Natural killer cell treated with Interleukin-12 subunit alpha and Interleukin-12 subunit beta and Interleukin-15 and Interleukin-18, amount 100 ng/mL, for 72 hours (primary cell): ENCODE measurements at places on chromosomes 7 and 10. TPM values are rescaled to one million over a fixed set of nuclear protein-coding genes. Genes with fewer than 3 reads are reported as not detected.

AKR1C4 gene
- total RNA-seq: not detected

GTF2I gene
- total RNA-seq: 103 TPM

MMRN2 gene
- not detected for total RNA-seq

MRC1 gene
- not detected for total RNA-seq

- DNase-seq: no peak
These were observed 1.6 kb upstream of the ANKRD2 start for GRCh38 chr10:97570789-97571471.

- DNase-seq: no peak
These were observed 8.1 kb upstream of the POLD2 start for GRCh38 chr7:44131173-44132029.

DNA sequence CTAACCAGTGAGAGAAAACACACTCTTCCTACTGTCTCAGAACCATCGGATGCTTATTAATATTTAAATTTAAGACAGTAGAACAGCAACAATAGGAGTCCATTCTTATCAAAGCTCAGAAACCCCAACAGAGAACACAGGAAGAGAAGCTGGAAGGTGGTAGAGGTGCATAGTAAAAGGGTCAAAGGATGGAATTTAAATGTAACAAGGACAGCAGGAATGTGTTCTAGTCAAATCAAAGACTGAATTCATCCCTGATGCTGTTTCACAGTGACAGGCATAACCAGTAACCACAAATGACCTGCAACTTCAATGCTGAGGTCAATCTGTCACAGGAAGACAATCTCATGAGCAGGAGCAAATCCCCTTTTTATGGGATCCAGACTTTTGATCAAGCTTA, 1259.7 kb downstream of the XPNPEP1 start:
- DNase-seq: no peak

GRCh38 chr7:39313974-39314373, 252.2 kb upstream of the YAE1 start:
- DNase-seq: no peak

DNA sequence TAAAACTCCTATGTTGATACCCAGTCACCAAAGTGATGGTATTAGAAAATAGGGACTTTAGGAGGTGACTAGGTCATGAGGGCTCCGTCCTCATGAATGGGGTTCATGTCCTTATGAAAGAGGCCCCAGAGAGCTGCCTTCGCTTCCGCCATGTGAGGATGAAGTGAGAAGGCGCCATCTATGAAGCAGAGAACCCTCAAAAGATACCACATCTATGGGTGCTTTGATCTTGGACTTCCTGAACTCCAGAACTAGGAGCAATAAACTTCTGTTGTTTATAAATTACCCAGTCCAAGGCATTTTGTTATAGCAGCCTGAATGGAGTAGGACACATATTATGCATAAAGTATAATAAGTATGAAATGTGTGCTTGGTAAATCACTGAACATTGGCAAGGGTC, 8.1 kb upstream of the PDSS1 start:
- DNase-seq: no peak

GRCh38 chr10:31118556-31118955, 86.9 kb upstream of the ZNF438 start:
- DNase-seq: no peak

DNA sequence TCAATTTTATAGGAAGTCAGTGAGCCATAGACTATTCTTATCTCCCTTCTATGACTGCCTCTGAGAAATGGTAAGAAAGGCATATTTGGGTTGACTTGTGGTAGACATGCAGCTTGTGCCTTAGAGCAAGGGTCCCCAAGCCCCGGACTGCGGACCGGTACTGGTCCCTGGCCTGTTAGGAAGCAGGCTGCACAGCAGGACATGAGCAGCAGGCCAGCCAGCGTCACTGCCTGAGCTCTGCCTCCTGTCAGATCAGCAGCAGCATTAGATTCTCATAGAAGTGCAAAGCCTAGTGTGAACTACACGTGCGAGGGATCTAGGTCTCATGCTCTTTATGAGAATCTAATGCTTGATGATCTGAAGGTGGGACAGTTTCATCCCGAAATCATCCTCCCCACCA, 180.6 kb downstream of the SND1 start:
- DNase-seq: no peak

GRCh38 chr10:77835669-77836086, 90.9 kb downstream of the DLG5 start:
- DNase-seq: no peak

DNA sequence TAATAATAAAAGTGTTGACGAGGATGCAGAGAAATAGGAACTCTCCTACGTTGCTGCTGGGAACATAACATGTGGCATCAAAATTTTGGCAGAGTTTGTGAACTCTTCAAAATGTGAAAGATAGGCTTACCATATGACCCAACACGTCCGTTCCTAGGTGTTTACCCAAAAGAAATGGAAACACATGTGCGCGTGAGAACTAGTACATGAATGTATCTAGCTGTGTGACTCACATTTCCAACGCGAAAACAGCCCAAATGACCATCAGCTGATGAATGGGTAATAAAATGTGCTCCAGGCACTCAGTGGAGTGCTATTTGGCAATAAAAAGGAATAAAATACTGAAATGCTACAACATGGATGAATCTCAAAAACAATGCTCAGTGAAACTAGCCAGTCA, 10.4 kb upstream of the ELFN1 start:
- no peak for DNase-seq

DNA sequence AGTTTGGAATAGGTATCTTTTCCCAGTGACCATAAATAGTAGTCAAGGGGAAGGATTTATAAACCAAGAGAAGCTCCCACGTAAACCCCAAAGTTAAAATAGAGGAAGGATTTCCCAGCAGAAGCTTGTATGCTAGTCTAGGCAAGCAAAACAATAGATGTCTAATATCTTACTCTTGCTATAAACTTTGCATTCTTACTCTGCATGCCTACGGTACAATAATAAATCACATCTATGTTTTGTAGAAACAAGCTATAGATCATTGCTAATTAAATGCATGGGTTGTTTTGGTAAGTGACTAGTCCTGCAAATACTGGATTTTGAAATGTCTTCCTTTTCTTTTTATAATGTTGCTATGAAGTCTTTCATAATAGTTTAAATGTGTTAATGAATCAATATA, 585.5 kb downstream of the INHBA start:
- DNase-seq: no peak

DNA sequence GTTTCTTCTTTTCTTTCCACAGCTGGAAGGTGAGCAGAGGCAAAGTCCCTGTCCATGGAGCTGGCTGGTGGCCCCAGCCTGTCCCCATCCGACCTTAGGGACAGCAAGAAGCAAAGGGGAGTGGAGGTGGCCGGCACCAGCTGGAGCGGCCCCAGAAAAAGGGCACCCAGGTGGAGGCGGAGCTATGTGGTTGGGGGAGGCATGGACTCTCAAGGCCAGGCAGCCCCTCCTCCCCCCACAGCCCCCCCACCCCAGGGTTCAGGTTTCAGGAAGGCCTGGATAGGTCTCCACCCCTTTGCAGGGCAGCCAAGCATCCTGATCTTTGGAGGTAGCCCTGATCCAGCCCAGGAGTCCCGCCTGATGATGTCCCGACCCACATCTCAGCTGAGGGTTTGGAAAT, at the start of gene SSC4D:
SSC4D (minus strand) TSS at position 161 of the 400 bp plus-strand sequence. CDS start 5,258 bp downstream, outside the sequence.
- no peak for DNase-seq

DNA sequence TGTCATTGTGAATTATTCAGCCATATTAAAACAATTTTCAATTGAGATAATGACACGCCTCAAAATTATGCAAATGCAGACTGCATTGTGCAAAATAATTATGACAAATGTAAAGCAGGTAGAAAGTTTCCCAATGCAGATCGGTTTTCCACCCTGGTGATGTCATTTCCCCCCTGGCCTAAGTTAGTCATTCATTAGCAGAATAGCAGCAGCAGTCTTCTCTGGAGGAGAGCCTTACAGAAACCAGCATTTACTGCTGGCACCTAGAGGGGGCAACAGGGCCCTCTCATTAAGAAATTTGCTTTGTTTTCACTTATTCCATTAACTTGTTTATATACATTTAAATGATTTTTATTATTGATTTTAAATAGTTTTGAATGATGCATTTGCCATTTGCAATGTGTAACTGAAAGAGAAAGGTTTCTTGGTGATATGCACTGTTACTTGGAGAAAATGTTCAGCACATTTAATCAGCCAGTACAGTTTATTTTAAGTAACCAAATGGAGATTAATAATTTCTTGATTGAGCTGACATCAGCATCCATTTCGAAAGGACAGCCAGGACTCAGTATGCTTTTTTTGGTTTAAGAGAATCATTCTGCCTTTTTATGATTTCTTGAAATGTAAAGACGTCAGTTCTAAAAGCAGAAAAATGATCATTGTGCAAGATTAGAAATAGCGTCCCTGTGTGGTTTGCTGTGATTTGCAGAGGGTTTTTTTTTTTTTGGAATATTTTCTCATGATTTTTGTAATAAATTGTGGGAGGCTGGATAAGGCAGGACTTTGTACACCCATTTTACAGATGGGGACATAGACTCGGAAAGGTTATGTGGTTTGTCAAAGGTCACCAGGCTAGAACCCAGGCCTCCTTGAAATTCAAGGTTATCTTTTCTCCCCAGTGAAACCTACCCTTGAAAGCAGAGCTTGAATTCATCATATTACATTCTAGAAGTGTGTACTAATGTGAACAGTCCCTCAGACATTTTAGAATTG, 3.5 kb downstream of the ARID5B start:
- DNase-seq: peak; percentile 82

DNA sequence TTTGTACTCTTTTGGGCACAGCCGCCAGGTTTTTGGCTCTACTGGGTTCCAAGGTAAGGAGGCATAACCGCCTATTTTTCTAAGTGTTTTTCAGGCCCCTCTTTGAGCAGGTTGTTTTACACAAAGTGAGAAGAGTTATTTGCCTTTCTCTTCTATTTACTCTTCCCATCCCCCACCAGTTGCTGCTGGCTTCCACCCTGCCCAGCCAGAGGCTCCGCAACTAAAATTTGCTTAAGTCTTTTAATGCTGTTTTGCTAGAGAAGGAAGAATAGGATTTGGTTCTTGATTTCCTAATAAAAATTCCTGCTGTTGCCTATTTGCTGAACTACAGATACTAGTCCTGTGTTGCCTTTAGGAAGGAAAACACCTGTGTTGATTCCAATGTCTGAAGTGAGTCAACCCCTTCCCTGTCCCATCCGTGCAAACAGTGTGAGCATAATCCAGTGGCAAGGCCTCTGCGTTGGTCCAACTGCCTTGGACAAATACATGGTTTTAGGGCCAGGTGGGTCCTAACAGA, 1.9 kb downstream of the PLA2G12B start:
- DNase-seq: no peak

DNA sequence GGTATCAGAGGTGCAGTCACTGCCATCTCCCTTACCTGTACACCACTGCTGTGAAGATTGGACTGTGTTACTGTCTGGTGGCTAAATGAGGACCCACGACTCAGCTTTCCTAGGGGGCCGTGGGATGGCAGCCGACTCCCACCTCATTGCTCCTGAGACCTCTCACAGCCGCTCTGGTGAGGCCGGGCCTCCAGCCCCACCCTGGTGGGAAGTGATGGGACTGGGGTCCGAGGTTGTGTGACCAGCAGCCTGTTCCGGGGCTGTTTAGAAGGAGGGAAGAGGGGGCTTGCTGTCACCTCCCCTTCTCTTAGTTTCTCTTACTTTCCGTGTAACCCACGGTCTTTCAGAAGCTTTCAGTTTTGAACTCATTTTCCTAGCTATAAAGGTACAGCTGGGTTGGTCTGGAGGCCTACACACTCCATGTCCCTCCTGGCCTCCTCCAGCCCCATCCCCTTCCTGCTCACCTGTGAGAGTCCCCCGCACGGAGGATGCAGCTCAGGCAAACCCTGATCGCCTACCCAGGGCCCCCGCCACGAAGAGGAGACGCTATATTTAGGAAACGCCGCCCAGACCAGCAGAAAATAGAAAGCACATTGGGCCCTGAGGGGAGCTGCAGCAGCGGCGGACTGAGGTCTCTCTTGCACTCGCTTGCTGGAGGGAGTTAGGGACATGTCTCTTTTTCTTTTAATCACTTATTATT, 4.6 kb downstream of the EMX2 start:
- DNase-seq: no peak

GRCh38 chr7:141231018-141231792, 157.3 kb downstream of the TMEM178B start:
- DNase-seq: no peak

- DNase-seq: no peak
These were observed 50.1 kb downstream of the PRLHR start for GRCh38 chr10:118545381-118545780.

DNA sequence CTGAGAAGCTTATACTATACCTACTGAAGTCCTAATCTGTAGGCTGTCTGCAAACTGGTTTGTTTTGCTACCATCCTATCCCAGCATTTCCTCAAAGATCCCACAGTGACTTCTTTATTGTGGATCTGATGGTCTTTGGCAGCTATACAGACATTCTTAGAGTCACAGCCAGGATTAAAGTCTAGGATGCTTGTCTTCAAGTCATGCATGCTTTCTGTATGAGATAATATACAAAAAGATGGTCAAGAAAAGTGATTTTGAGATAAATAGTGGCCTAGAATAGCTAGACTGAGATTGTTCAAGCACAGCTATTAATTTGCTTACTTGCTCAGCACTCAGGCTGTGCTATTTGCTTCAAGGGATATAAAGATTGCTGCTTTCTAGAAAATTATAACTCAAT, 454.4 kb downstream of the AUTS2 start:
- no peak for DNase-seq

DNA sequence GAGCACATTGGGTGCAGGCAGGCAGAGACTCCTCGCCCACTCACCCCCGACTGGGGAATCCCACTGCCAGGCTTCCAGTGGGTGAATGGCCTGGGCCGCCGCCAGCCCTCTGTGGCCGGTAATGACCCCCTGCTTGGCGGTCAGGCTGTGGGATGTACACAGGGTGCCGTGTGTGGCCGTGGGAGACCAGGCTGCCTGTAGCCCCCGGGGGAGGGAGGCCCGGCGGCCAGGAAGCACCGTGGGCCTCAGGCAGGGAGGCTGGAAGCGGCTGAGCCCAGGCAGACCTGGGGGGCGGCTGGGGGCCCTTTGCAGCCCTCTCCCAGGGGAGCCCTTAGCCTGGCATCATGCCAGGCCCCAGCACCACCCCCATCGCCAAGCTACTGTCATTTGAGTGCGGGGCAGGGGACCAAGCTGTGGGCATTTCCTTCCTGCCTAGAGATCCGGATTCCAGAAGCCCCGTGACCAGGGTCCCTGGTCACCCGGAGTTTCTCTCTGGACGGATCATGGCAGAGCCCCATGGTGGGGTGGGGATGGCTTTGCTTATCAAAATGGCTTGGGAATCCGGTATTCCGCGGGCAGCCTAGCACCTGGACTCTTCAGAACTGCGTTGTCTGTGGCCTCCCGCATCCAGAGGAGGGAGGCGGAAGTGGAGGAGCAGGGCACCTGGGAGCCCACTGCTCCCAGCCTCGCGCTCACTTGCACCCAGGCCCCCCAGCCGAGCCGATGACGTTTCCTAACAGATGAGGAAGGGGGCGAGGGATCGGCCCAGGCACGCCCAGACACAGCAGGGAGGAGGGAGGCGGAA, 1.1 kb downstream of the TTYH3 start:
- DNase-seq: peak; percentile 81
